ENCODE measurements at places on chromosomes 5 and 9. TPM values are rescaled to one million over a fixed set of nuclear protein-coding genes. Genes with fewer than 3 reads are reported as not detected.

Gene GPR150
- total RNA-seq, result not detected

Gene FCN2
- total RNA-seq, result not detected

Gene DNAI1
- not detected for total RNA-seq

DNA sequence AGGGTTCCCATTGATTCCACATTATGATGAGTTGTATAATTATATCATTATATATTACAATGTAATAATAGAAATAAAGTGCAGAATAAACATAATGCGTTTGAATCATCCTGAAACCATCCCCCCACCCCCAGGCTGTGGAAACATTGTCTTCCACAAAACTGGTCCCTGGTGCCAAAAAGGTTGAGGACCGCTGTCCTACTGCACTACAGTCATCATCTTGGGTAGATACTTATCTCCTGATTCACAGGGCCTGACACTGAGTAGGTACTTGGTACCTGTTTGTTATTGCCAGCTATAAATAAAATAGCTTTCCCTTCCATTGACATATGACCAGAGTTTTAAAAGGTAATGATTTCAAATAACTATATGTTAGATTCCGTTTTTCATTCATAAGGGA, 25.6 kb downstream of the ANP32B start:
- DNase-seq, result no peak

DNA sequence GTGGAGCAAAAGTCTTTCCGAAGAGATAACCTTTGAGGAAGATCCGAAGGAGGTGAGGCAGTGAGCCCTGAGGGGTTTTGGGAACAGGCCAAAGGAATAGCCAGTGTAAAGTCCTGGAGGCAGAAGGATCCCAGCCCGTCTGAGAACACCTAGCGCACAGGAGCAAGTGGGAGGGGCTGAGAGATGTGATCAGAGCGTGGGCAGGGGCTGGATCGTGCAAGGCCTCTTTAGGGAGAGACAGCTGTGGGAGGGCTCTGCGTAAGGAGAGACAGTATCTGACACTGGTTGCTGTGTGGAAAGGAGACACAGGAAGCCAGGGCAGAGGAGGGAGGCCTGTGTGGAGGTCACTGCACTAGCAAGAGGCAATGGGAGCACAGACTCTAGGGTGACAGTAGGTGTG, 68.2 kb downstream of the BARX1 start:
- no peak for DNase-seq

DNA sequence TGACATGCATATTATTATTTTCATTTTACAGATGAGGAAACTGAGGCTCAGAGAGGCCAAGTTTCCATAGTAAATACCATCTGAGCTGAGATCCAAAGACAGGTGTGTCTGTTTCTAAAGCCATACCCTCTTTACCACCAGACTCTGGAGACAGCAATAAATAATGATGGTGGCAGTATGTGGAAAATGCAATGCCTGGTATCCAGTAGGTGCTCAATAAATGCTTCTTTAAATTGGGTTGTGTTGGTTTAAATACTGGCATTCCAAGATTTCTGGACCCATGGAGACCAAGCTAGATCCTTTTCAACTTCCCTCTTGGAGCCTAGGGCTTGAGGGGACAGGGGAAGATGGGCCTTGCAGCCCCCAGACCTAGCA, 221.3 kb upstream of the MSX2 start:
- DNase-seq, result no peak

DNA sequence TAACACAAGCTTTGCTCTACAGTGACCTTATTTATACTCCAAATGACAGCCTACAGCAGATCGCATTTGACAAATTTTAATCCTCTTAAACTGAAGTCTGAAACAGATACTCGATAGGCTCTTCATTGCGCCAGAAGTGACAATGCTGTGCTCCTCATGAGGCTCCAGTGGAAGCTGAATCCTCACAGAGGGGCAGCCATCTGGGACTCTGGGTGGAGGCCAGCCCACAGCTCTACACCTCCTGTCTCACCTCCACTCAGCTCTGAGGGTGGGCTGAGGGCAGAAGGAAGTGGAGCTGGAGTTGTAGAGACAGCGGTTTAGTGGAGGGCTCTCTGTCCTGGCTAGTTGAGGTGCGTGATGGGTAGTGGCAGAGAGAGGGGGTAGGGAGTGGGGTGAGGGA, 283.3 kb upstream of the ANKRD55 start:
- DNase-seq, result no peak

- no peak for DNase-seq
Observed at GRCh38 chr5:174409070-174409469, 315.3 kb upstream of the MSX2 start.

Gene DNLZ
- total RNA-seq, result 40.1 TPM

Gene FRMPD1
- 0.19 TPM for total RNA-seq

Gene STKLD1
- 0.91 TPM for total RNA-seq

GRCh38 chr9:86098824-86099700, at the start of gene GOLM1:
Gene GOLM1, minus strand, starts transcription at chr9:86099558. Its CDS starts 20,238 bp downstream, at chr9:86079320.
- no peak for DNase-seq

GRCh38 chr9:75382126-75382525, 293.8 kb downstream of the OSTF1 start:
- DNase-seq, result no peak

Gene NEUROG1
- not detected for total RNA-seq

DNA sequence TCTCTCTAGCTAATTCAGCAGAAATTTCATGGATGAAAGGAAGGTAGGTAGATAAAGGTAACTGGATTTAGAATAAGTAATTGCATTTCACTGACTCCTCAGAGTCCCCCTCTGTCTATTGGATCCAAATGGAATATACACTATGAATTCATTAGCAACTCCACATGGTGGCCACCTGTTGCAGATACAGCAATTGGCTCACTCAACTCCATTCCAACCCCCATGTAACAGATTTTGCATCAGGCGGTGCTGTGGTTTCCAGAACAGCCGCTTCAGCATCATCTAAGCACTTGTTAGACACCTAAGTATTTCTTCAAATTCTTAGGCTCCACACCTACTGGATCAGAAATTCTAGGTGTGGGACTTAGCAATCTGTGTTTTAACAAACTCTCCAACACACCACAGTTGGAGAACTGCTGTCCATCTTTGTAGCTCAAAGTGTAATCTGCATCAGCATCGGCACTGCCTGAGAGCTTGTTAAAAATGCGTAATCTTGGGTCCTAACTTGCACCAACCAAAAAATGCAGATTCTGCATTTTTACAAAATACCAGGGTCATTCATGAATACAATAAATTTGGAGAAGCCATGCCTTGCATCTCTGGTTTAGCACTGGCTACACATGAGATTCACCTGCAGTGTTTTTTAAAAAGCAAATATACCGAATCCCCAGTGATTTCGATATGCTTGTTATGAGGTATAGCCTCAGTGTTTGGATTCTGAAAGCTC, 413.8 kb upstream of the CD180 start:
- DNase-seq, result no peak

DNA sequence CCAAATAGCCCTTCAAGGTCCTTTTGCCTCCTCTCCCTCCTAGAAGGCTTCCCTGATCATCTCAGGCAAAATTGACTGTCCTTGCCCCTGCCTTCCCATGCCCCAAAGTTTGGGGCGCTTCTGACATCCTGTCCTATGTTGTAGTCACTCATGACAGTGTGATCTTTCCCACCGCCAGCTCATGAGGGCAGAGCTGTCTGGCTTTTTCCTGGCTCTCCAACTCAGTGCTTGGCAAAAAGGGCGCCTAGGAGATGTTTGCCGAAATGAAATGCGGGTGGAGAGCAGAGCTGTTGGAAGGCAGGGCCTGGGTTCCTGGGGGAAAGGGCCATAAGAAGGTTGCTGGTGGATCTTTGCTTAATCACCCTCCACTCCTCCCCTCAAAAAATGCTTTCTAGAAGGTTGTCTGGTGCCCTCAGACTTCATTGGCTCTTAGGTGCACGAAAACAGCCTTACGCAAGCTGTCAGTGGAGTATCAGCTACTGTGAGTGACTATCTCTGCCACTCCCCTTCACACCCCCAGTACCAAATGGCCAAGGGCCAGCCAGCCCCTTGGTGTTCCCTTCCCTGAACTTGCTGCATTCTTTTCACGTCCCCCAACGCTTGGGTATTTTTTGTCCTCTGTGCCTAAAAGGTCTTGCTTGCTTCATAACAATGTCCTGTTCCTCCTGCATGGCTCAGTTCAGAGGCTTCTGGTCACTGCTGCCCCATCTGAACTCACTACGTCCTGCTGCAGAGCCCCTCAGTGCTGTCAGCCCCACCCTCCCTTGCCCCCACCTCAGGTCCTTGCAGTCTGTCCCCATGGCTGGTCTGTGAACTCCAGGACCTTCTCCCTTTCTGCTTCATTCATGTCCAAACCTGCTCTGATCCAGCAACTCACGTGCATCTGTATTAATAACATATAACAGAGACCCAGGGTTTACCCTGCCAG, 2.6 kb upstream of the SLC25A51 start:
- DNase-seq, result no peak

- DNase-seq, result no peak
Observed at GRCh38 chr5:90344689-90345088, 64.9 kb downstream of the CETN3 start.

DNA sequence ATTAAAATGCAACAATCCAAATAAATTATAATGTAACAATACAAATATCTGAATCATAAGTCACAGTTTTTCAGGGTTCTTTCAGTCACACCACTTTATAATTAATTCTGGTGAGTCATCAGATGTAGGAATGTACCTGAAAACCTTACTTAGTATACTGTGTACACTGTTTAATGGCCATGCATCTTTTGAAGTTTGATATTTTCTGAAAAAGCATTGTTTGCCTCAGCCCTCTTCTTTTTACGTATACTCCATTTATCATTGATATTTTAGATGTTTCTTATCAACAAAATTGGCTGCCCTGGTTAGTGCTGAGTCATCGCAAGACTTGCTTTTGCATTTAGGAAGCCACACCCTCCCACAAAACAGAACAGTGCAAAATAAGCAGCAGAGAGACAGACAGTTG, 218.6 kb downstream of the PJA2 start:
- peak; percentile 57 for DNase-seq

GRCh38 chr9:2390028-2390427, 231.6 kb upstream of the VLDLR start:
- DNase-seq, result no peak

DNA sequence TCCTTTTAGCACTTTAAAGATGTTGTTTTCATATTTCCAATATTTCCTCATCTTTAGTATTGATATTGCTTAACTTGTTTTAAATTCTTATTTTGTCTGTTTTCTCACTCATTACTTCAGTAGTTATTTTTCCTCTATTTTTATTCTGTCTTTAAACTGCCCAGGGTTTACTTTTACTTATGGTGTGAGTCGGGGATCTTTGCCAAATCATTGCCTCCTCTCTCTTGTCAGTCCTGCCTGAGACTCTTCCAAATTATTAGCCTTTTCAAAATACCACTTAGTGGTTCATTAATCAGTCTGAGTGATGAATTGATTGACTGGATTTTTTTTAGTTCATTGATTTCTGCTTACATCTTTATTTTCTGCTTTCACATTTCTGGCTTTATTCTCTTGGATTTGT, 72.9 kb downstream of the SH3GL2 start:
- DNase-seq, result no peak

DNA sequence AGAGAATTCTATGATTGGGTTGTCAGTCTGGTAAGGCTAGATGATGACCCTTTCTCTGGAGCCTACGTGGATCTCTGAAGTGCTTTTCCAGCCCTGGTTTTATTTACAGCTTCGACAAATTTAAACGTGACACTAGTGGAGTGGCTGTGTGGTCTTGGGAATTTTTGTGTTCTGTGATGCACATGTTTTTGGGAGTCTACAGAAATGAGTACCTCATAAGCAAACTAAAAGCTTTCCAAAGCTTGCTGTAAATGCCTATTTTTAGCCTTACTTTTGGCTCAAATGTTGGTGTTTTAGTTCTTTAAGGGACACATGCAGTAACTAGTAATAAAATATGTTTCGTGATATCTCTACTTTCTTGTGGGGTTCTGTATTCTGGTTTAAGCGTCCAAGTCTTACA, 3.3 kb downstream of the LARP1 start:
- DNase-seq, result no peak

DNA sequence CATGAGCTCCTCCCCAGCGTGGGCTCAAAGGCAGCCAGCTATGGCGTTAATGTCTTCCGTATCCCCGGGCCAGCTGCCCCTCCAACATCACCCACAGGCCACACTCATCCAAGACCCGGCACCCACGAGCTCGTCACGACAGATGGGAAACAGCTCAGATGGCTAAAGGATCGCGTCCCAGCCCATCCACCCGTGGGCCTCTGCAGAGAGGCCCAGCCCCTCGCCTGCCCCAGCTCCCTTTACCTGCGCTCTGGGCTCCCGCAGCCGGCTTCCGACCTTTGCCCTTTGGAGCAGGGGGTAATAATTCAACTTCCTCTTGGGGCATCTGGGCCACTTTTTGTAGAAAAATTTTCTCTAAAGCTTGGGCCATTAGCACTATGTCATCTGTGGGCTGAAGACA, 16.5 kb downstream of the BRD3 start:
- no peak for DNase-seq

DNA sequence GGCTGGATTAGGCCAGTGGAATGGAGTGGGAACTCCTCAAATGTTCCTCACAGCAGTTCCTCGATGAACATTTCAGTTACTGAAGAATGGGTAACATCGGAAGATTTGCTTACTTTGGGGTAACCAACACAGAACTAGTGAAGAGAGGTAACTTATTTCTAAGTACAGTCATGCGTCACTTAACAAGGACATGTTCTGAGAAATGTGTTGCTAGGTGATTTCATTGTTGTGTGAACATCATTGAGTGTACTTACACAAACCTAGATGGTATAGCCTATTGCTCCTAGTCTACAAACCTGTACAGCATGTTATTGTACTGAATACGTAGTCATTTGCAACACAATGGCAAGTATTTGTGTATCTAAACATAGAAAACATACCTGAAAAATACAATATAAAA, 228.3 kb downstream of the MAST4 start:
- no peak for DNase-seq

Gene STK32A
- total RNA-seq, result 0.17 TPM

Gene BTNL9
- total RNA-seq, result not detected

GRCh38 chr9:108897324-108898096, 35.4 kb downstream of the ACTL7A start:
- no peak for DNase-seq

Gene SPATA31D1
- total RNA-seq, result not detected

GRCh38 chr5:171825051-171825450, 39.4 kb downstream of the SMIM23 start:
- DNase-seq, result no peak

DNA sequence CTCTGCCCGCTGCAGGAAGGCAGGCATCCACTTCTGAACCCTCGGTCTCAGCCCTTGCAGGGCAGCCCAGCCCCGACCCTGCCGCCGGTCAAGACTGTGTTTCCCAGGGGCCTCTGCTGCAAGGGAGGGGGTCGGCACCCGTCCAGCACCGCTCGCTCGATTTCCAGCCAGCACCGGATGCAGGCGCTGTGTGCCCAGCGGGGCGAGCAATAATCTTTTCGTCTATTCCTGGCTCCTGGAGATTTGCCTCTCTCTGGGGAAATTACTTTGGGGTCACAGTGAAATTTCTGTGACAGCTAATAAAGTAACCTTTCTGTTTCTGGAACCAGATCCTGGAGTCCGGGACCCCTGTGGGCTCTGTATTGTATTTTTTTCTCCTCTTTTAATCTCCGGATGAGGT, 155.3 kb downstream of the COL23A1 start:
- DNase-seq, result no peak

Gene LCN1
- 0.47 TPM for total RNA-seq

DNA sequence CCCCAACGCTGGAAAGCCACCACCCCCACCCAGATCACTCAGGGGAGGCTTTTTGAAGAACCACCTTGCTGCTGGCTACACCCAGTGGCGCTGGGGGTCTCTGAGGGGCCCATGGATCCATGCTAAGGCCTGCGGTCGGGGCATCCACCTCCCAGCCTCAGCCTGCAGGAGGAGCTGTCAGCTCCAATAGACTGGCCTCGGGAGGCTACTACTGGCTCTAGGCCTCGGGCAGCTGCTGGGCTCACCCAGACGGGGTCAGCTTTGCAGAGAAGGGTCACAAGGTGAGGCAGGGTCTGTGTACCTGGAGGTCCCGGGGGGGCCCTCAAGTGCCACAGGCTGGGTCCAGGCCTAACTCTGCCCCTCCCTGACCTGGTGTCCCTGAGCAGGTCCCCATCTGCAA, 193.7 kb downstream of the OLFM1 start:
- DNase-seq, result no peak

Data from A172 (cell line).